ENCODE measurements at places on chromosomes 1 and 21.
A peak's percentile ranks its signal among the peaks of the same experiment; 100 is the strongest.

GRCh38 chr1:60762911-60763310, 319.4 kb upstream of the NFIA start:
- no peak overlapping the region for H3K4me3 ChIP-seq
- no peaks in the 10 kb centered on the region for H3K36me3 ChIP-seq
- H3K27me3 ChIP-seq = no peaks in the 10 kb centered on the region

DNA sequence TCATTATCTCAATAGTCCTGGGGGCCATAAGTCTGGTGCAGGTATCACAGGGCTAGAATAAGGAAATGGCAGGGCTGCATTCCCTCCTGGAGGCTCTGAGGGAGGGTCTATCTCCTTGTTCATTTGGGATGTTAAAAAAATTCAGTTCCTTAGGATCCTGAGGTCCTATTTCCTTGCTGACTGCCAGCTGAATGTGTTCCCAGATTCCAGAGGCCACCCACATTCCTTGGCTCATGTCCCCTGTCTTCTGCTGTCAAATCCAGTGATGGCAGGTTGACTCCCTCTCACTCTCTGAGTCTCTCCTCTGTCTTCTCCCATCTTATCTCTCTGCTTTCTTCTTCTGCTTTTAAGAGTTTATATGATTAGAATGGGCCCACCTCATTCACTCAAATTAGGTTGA, 400.6 kb downstream of the PTPRU start:
- H3K27me3 ChIP-seq = no peaks in the 10 kb centered on the region
- no peak overlapping the region for H3K27ac ChIP-seq
- DNase-seq = peak; percentile 13
- no peaks in the 10 kb centered on the region for H3K36me3 ChIP-seq

GRCh38 chr1:230103306-230104173, 36.5 kb downstream of the GALNT2 start:
- H3K27ac ChIP-seq = peak overlapping the region; percentile 69
- H3K4me1 ChIP-seq = peaks cover 32% of the 10 kb centered on the region
- no peak overlapping the region for H3K4me3 ChIP-seq

- H3K4me3 ChIP-seq = no peak overlapping the region
- no peak overlapping the region for H3K27ac ChIP-seq
- H3K36me3 ChIP-seq = no peaks in the 10 kb centered on the region
- no peaks in the 10 kb centered on the region for H3K27me3 ChIP-seq
Observed at GRCh38 chr1:84643183-84643582, 47.1 kb downstream of the SSX2IP start.

- H3K4me3 ChIP-seq = no peak overlapping the region
- no peak overlapping the region for H3K27ac ChIP-seq
- H3K36me3 ChIP-seq = no peaks in the 10 kb centered on the region
- no peaks in the 10 kb centered on the region for H3K27me3 ChIP-seq
- no peak for DNase-seq
Observed at GRCh38 chr1:198179556-198179981, 22.8 kb downstream of the NEK7 start.

DNA sequence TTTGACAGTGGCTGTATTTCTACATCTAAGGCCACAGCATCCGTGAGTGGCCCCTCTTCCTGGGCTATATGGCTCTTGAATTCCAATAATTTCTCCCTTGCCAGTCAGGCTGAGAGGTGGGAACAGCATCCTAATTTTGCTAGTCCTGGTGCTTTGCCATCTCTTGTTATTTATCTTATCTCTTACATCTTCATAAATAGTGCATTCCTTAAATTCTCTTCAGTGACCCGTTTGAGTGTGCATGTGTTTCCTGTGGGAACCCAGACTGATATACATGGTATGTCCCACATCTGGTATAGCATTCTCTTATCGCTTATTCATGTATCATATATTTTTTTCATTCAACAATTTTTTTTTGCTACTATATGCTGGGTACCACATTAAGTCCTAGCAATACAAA, 9.9 kb downstream of the S100A11 start:
- no peaks in the 10 kb centered on the region for H3K4me1 ChIP-seq
- no peaks in the 10 kb centered on the region for H3K36me3 ChIP-seq
- DNase-seq = no peak
- H3K27ac ChIP-seq = no peak overlapping the region

GRCh38 chr1:162694911-162695310, 62.6 kb downstream of the DDR2 start:
- no peak for DNase-seq
- H3K27me3 ChIP-seq = no peaks in the 10 kb centered on the region
- H3K27ac ChIP-seq = peak overlapping the region; percentile 68
- no peaks in the 10 kb centered on the region for H3K36me3 ChIP-seq
- H3K4me1 ChIP-seq = peaks cover 65% of the 10 kb centered on the region

GRCh38 chr1:156081180-156081916, 917 bp downstream of the MEX3A start:
- H3K27me3 ChIP-seq = no peaks in the 10 kb centered on the region
- peak overlapping the region; percentile 55 for H3K4me3 ChIP-seq
- H3K36me3 ChIP-seq = no peaks in the 10 kb centered on the region
- no peak for DNase-seq
- H3K4me1 ChIP-seq = peaks cover 29% of the 10 kb centered on the region
- H3K27ac ChIP-seq = peak overlapping the region; percentile 27

DNA sequence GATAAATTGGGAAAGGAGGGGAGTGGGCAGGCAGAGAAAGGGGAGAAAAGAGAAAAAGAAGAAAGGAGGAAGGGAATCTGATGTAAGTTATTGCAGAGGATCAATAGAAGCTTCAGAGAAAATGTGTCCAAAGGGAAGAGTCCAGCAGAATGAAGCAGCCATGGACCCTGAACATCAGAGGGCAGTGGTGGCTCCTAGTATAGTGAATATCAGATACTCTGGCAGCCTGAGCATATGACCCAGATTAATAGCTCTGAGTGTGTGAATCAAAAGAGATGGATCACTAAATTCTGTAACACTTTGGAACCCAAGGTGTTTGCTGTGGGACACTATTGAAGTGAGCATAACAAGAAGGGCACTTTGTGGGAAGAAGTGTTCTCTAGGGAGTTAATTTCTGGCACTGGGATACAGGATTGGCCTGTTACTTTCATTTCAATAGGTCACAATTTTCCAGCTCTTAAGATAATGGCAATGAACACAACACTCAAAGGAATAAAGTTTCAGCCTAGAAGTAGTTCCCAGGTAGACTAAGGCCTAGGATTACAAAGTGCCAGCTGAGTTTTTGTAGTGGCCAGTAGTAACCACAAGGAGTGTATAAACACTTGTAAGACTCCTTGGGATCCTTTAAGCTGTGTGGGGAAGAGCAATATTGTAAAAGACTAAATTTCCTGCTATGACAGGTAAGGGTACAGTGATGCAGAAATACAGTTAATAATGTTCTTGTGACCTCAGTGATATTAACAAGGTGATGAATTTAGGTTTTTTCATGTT, 164.5 kb upstream of the BEND5 start:
- no peaks in the 10 kb centered on the region for H3K4me1 ChIP-seq
- H3K27me3 ChIP-seq = no peaks in the 10 kb centered on the region
- DNase-seq = no peak
- no peaks in the 10 kb centered on the region for H3K36me3 ChIP-seq

DNA sequence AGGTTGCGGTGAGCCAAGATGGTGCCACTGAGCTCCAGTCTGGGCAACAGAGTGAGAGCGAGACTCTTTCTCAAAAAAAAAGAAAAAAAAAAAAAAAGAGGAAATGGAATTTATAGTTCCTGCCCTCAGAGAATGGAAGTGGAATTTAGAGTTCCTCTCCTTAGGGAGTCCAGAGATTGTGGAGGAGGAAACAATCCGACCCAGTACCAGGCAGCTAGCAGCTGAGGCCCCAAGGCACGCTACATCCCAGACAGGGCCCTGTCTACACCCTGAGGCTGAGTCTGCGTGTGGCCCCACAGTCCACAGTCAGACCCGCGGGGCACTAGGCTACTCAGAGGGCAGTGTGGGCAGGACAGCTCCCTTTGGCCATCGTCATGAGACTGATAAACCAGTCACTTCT, 1.9 kb upstream of the MFN2 start:
- peaks cover 36% of the 10 kb centered on the region for H3K4me1 ChIP-seq
- peaks cover 33% of the 10 kb centered on the region for H3K36me3 ChIP-seq
- H3K27me3 ChIP-seq = no peaks in the 10 kb centered on the region
- DNase-seq = no peak
- no peak overlapping the region for H3K27ac ChIP-seq

GRCh38 chr1:229253151-229253974, 17.5 kb upstream of the RAB4A start:
- no peaks in the 10 kb centered on the region for H3K27me3 ChIP-seq
- no peak overlapping the region for H3K4me3 ChIP-seq
- H3K27ac ChIP-seq = no peak overlapping the region

DNA sequence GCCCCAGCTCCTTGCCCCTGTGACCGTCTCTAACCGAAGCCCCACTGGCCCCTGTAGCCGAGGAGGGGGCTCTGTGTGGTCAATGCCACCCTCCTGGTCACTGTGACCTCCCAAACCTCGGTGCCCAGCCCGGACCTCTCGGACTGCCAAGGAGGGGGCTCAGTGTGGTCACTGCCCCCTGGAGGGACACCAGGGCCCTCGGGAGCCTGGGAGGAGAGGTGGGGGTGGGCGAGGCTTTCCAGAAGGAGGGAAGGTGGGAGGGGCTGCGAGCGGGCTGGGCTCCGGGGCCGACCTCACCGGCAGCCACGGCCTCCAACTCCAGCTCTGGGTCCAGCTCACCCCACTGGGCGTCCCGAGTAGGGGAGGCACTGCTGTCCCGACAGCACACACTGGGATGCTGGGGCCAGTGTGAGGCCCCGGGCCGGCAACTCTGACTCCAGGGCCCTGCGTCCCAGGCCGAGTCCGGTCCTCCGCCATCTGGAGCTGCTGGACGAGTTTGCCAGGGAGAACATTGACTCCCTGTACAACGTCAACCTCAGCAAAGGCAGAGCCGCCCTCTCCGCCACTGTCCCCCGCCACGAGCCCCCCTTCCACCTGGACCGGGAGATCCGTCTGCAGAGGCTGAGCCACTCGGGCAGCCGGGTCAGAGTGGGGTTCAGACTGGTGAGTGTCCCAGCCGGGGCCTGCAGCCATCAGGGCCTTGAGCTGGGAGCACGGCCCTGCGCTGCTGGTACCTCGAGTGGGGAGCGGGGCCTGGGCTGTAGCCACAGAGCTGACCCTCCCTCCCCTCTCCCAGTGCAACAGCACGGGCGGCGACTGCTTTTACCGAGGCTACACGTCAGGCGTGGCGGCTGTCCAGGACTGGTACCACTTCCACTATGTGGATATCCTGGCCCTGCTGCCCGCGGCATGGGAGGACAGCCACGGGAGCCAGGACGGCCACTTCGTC, 6.4 kb downstream of the SCNN1D start:
- no peaks in the 10 kb centered on the region for H3K27me3 ChIP-seq
- no peak overlapping the region for H3K27ac ChIP-seq
- H3K4me3 ChIP-seq = no peak overlapping the region
- no peaks in the 10 kb centered on the region for H3K36me3 ChIP-seq
- peaks cover 17% of the 10 kb centered on the region for H3K4me1 ChIP-seq

- H3K4me1 ChIP-seq = no peaks in the 10 kb centered on the region
- H3K4me3 ChIP-seq = no peak overlapping the region
- H3K27ac ChIP-seq = no peak overlapping the region
- H3K36me3 ChIP-seq = no peaks in the 10 kb centered on the region
- DNase-seq = no peak
Observed at GRCh38 chr1:101135526-101135925, 101.3 kb upstream of the S1PR1 start.

- H3K4me3 ChIP-seq = no peak overlapping the region
- no peak for DNase-seq
- no peak overlapping the region for H3K27ac ChIP-seq
Observed at GRCh38 chr1:42756956-42757891, 9.6 kb downstream of the P3H1 start.

DNA sequence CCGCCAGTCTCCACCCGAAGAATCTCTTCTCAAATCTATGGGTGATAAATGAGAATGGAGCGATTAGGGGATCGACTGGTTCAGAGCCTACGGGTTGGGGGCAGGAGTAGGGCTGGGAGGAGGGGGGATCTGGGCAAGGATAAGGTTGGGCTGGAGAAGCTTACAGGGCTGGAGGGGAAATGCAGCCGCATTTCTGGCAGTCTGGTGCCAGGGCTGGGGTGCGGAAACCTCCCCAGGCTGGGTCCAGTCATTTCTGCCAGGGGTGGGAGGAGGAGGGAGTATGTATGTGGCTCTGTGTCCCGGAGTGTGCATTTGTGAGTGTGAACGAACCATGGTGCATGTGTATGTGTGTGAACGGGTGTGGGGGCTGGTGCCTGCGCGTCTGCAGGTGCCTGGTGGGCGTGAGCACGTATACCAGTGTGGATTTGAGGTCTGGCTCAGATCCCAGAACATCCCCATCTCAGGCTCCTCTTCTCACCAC, 10.2 kb downstream of the C1orf216 start:
- H3K27ac ChIP-seq = no peak overlapping the region
- H3K4me3 ChIP-seq = peak overlapping the region; percentile 53
- peaks cover 20% of the 10 kb centered on the region for H3K4me1 ChIP-seq

GRCh38 chr1:193763266-193763665, 576.9 kb upstream of the B3GALT2 start:
- DNase-seq = no peak
- no peaks in the 10 kb centered on the region for H3K36me3 ChIP-seq
- H3K27ac ChIP-seq = no peak overlapping the region
- no peak overlapping the region for H3K4me3 ChIP-seq
- no peaks in the 10 kb centered on the region for H3K27me3 ChIP-seq

GRCh38 chr1:226870026-226870400, 403 bp upstream of the PSEN2 start:
- peaks cover 13% of the 10 kb centered on the region for H3K4me1 ChIP-seq
- H3K4me3 ChIP-seq = peak overlapping the region; percentile 90
- H3K27ac ChIP-seq = peak overlapping the region; percentile 64
- H3K36me3 ChIP-seq = no peaks in the 10 kb centered on the region
- no peak for DNase-seq
- H3K27me3 ChIP-seq = no peaks in the 10 kb centered on the region

- peak overlapping the region; percentile 87 for H3K4me3 ChIP-seq
- no peaks in the 10 kb centered on the region for H3K27me3 ChIP-seq
- peaks cover 53% of the 10 kb centered on the region for H3K4me1 ChIP-seq
- DNase-seq = no peak
Observed at GRCh38 chr1:33349081-33349759, 28.3 kb upstream of the A3GALT2 start.

DNA sequence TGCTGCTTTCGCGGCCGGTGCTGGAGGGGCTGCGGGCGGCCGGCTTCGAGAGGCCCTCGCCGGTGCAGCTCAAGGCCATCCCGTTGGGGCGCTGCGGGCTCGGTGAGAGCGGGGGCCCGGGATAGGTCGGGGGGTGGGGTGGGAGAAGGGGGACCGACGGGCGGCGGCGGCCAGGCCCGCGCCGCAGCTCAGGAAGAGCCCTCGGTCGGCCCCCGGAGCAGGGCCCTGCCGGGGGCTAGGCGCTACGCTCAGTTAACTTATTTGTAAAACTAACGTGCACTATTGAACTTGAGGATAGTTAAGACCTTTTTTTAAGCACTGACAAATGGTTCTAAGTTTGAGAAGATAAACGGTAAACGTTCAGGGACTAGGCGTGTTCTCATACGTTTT, 418 bp downstream of the DDX20 start:
- peak overlapping the region; percentile 94 for H3K27ac ChIP-seq
- H3K4me3 ChIP-seq = peak overlapping the region; percentile 91
- H3K27me3 ChIP-seq = no peaks in the 10 kb centered on the region
- DNase-seq = no peak

DNA sequence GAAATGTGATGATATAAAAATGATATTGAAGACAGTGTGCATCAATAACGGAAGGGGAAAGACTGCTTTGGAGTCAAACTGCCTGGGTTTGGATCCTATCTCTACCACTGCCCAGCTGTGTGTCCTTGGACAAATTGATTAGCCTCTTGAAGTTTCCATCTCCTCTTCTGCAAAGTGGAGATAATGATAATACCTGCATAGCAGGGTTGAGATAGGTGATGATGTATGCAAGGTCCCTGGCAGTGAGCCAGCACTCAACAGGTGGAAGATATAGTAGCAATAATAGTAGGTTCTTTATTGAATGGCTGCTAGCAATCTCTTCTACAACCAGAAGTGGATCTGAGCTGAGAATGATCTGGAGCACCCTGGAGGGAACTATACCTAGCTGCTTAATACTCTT, 166.7 kb downstream of the MIS18A start:
- no peaks in the 10 kb centered on the region for H3K4me1 ChIP-seq
- no peak overlapping the region for H3K4me3 ChIP-seq
- DNase-seq = no peak
- no peaks in the 10 kb centered on the region for H3K27me3 ChIP-seq
- no peaks in the 10 kb centered on the region for H3K36me3 ChIP-seq

Measured in vagina (tissue), 2 donors.